Heart right ventricle (tissue), 16 donors: ENCODE measurements at places on chromosomes 1 and 21.

GRCh38 chr1:204520834-204521709 lies 4.9 kb downstream of the MDM4 start:
- DNase-seq, result no peak

DNA sequence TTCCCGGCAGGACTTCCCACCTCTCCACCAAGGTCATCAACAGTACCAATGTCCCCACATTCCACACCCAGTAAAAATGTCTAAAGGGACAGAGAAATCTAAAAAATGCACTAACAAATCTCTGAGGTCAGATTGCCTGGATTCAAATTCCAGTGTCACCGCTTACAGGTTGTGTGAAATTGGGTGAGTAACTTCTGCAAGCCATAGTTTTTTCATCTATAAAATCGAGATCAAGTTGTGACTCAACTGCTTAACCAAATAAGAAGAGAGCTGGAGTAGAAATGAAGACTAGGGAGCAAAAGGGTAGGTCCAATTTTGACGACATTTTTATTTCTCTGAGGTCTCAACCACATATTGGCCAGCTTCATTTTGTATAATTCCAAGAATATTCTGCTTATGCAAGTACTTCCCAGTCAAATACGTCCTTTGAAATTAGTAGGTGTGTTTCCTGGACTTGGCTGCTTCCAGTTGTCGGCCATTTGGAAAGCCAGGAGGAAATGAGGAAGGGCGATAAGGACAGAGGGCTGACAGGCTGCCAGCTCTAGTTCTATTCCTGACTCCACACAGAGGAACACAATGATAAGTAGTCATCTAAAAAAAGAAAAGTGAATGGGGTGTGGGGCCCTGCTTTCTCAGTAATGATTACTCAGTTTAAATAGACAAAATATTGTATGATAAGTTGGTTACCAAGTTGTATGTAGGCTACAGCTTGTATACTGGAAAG lies 57.7 kb upstream of the ZC3H11B start:
- DNase-seq, result peak; percentile 90

DNA sequence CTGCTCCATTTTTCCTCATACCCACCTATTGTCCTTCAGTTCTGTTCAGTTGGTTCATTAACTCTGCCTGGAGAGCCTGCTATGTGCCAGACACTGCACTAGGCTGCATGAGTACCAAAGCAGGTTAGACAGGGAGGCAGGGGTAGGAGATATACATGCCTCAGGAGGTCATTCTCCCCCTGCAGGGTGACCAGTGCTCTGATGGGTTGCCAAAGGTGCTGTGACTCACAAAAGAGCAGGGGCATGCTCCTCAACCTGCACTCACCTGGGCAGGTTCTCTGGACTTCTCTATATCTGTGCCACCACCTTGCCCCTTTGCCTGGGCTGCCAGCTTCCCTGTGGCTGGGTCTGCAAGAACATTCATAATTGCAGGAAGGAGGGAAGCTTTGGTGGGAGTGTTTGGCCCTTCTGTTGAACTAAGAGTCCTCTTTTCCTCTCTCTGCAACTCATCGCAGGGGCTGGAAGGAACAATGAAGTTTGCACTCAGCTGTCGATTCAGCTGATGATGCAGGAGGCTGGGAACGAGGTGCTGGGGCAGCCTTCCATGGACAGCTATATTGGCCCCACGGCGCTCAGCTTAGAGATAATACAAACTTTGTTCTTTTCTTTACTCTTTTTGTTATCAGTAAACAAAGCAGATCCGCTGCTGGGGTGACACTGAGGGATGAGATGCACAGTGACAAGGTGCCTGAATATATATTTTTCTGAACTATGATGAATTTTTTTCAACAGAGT lies 356.4 kb upstream of the PLXNA2 start:
- no peak for DNase-seq

DNA sequence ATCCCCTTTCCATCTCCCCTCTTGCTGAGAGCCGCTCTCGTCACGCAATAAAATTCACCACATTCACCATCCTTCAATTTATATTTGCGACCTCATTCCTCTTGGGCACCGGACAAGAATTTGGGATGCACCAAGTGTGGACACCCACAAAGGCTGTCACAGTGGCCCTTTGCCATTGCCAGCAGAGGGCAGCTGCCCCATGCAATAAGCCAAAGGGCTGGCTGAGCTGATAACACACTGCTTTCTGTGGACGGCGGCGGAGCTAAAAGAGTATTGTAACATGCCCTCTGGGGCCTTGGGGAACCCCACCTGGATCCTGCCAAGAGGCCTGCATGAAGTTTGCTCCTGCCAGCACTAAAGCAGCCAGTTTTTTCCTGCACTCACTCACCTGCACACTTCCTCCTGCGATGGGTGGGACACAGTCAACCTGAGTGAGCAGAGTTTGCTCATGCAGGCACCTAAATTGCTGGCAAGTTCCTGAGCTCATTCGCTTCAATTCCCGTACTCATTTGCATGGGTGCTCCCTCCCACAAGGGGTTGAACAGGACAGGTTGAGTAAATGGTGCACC lies 792.3 kb upstream of the ADAMTS5 start:
- peak; percentile 18 for DNase-seq

DNA sequence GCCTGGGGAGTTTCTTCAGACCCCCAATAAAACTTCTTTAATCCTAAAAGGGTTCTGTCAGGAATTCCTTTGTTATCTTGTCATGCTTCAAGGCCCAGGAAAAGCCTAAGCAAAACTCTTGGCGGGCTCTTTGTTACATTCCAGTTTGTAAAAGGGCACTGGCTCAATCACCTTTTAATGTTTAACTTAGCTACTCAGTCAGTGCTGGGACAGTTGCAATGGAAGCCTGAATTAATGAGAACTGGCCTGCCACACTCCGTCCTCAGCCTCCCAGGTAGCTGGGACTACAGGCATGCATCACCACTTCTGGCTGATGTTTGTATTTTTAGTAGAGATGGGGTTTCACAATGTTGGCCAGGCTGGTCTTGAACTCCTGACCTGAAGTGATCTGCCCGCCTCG lies 21.3 kb upstream of the ASB17 start:
- no peak for DNase-seq

- no peak for DNase-seq
Observed at GRCh38 chr1:95951371-95952102, 717.5 kb downstream of the RWDD3 start.

GRCh38 chr1:43061757-43062156 lies 103.1 kb upstream of the SLC2A1 start:
- no peak for DNase-seq

DNA sequence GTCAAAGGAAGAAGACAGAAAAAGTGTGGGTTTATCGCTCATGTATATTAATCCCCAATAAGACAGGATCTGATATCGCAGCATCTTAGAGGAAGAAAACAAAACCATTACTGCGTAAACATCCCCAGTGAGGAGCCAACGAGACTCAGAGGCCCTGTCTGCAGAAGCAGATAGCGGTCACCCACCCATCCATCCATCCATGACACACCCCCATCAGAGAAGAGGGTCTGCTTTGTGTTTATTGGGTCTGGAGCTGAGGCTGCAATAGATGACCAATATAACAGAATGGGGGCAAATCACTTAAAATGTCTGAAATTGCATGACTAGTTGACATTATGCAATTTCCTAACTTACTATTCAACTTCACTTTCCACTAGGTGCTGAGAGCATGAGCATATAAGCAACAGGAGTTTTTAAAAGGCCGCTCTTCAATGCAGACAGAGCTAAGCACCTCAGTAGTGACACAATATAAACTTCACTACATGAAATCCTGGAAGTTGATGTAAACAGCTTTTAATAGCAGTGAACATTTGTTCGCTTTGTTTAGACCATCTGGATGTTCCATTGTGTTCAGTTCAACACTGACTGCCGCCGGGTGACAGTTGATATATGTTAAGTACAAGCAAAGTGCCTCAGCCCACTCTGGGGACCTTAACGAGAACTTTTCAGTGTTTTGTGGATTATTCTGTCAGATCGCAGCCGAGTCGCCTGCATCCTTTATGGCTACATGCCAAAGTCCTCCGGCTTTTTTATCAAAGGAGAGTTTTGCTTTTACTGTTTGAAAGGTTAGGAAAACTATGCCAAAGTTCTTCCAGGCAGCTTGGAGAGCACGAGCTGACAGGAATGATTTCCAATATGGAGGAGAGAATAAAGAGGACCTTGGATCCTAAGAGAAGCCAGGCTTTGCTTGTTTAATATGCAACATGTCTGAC lies 167.5 kb downstream of the ZNF281 start:
- no peak for DNase-seq

GRCh38 chr1:9689971-9690381 lies 38.4 kb downstream of the PIK3CD start:
- DNase-seq, result peak; percentile 22

- DNase-seq, result no peak
Observed at GRCh38 chr1:218435528-218435927, 90.4 kb downstream of the TGFB2 start.

DNA sequence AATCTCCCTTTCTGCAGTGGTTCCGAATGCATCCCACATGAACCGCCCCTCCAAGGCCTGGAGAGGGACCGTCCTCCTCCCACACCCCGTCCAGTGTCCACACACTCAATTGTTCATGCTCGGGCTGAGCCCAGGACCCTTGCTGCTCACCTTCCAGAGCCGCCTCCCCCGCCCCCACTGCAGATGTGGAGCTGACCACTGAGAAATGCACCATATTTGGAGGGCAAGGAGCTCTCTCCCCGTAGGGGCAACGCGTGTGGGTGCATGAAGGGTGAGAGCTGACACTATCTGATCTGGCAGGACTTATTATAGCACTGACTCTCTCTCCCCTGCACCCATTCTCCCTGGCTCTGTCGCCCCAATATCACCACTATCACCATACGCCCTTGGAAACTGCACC lies 4.0 kb upstream of the S100A3 start:
- DNase-seq, result no peak

DNA sequence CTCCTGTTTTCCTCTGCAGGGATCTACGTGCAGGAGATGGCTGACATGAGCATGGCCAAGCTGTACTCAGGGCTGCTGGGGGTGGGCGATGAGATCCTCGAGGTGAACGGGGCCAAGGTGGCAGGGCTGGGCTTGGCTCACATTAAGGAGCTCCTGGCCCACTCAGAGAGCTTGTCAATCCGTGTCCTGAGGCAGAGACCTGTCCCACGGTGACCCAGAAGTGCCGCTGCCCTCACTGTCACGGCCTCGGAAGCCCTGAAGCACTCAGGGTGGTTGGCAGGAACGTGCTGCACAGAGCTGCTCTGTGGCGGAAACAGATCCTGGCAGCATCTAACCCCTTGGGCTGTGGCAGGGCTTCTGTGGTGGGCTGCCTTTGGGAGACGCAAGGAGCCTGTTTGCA lies 37.6 kb downstream of the KIAA1614 start:
- no peak for DNase-seq

DNA sequence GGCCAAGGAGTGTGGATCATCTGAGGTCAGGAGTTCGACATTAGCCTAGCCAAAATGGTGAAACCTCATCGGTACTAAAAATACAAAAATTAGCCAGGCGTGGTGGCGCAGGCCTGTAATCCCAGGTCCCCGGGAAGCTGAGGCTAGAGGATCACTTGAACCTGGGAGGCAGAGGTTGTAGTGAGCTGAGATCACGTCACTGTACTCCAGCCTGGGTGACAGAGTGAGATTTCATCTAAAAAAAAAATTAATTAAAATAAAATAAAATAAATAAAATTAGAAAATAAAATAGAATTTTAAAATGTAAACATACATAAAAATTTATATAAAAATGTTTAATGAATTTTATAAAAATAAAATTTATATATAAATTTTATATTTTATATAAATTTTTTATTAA lies 5.8 kb upstream of the VPS26C start:
- no peak for DNase-seq

GRCh38 chr1:225254676-225255075 lies 173.2 kb downstream of the LBR start:
- DNase-seq, result no peak

- DNase-seq, result no peak
Observed at GRCh38 chr1:111238056-111238795, 10.7 kb downstream of the CHI3L2 start.

- no peak for DNase-seq
Observed at GRCh38 chr1:200670242-200671118, 773 bp upstream of the DDX59 start.

DNA sequence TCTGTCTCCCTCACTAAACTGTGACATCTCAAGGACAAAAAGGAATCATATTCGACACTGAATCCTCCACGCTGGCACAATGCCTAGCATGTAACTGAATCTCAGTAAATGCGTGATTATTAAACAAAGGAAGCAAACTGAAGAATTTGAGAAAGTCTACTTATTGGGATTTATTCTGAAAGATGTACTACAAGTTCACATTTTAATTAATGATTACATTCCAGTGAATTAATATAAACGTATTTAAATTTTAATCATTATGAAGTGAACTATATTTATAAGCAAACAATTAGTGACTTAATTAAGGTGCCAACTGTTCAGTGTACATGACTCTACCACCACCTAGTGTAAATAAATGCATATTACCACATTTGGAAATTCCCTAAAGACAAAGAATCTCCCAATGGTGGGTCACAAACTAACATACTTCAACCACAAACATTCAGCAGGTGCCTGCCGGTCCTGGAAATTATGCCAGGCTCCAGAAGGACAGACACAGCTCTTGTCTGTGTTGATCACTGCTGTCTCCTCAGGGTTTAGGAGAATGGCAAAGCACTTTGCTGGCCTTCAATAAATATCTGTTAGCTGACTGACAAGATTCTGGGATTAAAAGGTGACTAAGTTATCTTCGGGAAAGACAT lies 56.3 kb downstream of the SMYD3 start:
- no peak for DNase-seq

DNA sequence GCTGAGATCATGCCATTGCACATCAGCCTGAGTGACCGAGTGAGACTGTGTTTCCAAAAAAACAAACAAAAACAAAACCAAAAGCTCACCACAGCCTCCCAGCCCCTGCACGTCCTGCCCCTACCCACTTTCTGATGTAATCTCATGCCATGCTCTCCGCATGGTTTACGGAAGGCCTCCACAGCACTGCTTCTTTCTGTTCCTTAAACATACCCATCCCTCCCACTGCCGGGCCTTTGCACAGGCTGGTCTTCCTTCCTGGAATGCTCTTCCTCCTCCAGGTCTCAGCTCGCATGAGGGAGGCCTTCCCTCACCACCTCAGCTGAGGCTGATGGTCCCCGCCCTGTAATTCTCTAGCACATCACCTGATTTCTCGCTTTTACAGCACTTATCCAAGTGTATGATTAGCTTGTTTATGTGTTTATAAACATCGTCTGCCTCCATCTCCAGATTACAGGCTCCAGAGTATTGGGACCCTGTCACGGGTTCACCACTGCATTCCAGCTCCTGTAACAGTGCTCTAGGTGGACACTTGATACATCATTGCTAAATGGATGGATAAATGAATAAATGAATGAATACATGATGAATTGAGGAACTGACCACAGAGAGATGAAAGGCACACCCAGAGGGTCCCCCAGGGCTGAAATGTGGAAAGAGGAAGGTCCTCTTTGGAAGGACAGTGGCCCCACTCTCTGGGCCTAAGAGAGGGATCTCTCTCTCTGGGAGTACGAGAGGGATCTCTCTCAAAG lies 22.1 kb downstream of the TCEA3 start:
- no peak for DNase-seq

- no peak for DNase-seq
Observed at GRCh38 chr21:31360717-31361116, 16.7 kb upstream of the TIAM1 start.

DNA sequence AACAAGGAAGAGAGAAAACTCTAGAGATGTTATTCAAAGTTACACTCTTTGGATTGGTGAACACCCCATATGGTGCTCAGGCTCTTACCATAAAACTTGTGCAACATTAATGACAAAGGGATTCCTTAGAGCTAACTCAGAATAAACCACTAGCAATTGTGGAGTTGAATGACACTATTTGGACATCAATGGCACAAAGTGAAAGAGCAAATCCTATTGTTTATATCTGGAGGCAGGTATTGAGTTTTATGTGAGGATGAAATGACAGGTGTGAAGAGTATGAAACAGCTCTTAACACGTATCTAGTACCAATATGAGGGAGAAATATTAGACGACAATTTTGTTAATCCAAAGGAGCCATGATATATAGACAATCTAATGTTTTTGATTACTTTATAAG lies 584.9 kb upstream of the PBX1 start:
- no peak for DNase-seq
